Right hindlimb (tissue), 1 donor: ENCODE measurements at places on chromosomes 7 and 10.

- DNase-seq, result no peak
Observed at GRCh38 chr10:71281646-71282322, 37.3 kb upstream of the SLC29A3 start.

GRCh38 chr10:72077275-72077990 is 10.9 kb downstream of the SPOCK2 start:
- peak; percentile 4 for DNase-seq

DNA sequence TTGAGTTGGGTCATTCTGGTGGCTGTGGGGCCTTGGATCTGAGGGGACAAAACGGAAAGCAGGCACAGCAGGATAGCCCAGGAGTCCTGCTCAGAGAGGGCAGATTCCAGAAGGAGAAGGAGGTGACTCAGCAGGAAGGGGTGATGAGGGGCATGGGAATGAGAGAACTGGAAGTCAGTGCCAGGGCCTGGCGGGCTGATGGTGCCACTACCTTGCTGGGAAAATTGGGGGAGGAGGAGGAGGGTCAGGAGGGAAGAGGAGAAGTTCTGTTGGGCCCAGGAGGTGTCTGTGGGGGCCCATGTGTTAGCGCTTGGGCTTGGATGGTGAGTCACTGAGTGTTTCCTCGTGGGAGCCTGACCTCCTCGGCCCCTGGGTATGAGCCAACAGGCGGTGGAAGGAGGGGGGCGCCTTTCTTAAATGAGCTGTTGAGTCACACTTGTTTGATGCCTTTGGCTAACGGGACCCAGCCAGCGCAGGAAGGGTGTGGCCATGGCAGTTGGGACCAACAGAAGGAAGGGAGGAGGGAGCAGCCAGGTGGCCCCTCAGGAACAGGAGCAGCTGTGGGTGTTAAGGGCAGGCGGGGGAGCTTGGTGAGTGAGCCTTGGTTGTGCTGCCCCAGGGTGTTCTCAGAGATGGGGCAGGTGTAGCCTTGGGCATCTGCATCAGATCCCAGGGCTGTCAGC is 130.0 kb upstream of the BTBD16 start:
- peak; percentile 75 for DNase-seq

- DNase-seq, result no peak
Observed at GRCh38 chr10:5508786-5509185, 9.4 kb upstream of the CALML5 start.

DNA sequence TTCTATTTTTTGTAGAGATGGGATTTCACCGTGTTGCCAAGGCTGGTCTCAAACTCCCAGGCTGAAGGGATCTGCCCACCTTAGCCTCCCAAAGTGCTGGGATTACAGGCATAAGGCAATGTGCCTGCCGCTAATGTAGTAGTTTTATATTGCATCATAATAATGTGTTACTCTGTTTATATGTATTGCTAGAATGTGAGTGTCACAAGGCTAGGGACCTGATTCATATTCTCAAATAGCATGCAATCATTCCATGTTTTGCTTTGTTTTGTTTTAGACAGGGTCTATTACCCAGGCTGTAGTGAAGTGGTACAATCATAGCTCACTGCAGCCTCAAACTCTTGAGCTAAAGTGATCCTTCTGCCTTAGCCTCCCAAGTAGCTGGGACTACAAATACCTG is 13.5 kb downstream of the CCL26 start:
- no peak for DNase-seq

GRCh38 chr7:148930335-148930734 is 46.2 kb upstream of the EZH2 start:
- DNase-seq, result no peak
